ENCODE measurements at places on chromosomes 5 and 9.
A peak's percentile ranks its signal among the peaks of the same experiment; 100 is the strongest.

DNA sequence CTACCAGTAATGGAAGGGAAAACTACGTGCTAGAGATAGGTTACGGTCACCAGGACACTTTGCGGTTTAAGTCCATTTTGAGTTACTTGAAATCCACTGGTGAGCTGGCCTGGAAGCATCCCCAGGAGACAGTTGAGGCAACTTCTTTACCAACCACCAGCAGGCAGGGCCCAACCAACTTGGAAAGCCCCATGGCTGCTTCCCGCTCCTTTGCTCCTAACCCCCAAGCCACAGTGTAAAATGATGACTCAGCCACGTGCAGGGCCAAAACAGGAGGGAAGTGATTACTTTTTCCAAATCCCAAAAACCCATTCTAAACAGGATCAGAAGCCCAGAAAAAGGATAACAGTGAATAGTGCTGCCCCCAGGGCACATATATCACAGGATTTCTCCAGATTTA is 87.4 kb downstream of the PAX5 start:
- no peak for DNase-seq

- DNase-seq: no peak
These were observed 38.3 kb upstream of the SMU1 start for GRCh38 chr9:33114746-33115145.

DNA sequence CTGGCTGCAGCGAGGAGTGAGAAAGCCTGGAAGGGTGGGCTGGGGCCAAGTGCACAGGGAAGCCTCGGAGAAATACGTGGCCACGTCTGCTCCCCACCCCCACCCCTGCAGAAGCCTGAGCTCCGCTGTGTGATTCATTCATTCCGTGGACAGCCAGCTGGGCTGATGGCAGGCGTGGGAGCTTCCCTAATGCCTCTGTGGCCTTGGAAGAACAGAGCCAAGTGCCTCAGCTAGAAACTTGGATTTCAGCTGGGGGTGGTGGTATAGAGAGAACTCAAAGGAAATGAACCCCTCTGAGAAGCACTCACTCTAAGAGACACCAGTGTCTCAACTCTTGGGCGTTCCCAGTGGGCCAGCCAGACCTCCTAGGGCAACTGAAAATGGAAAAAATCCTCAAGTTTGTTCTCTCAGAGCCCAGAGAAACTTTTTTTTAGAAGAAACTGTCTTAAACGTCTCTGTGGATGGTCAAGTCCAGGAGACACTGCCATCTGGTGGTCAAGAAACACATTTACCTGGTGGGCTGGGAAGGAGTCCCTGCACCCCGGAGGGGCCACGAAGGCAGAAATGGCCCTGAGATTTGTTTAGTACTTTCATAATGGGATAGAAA is 18.0 kb downstream of the ATOX1 start:
- DNase-seq: peak; percentile 73

DNA sequence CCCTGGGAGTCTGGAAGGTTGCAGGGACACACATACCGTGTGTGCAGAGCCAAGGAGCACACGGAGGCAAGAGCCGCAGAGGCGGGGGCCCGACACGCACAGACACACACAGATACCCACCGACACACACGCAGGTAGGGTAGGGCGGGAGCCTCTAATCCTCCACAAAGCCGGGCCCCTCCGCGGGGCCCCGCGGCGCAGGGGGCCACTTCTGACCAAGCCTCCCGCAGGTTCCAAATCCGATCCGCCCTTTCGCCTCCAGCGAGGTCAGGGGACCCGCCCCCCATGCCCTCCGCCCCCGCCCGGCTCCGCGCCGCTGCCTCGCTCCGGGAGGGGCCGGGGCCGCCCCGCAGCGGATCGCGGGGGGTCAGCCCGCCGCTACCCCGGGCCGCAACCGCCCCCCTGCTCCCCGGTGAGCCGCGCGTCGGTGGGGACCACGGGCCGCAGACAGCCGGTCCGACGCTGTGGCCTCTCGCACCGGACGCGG is 1.4 kb upstream of the LMX1B start:
- DNase-seq: no peak

- no peak for DNase-seq
These were observed 36.9 kb upstream of the SLC1A3 start for GRCh38 chr5:36569491-36569890.

GRCh38 chr9:122039234-122039633 is 53.9 kb downstream of the TTLL11 start:
- no peak for DNase-seq
